Fibroblast of skin of right biceps (primary cell): ENCODE measurements at places on chromosomes 7 and 10.

GRCh38 chr10:120883071-120883470 is 31.9 kb downstream of the WDR11 start:
- no peak for DNase-seq

GRCh38 chr10:121696854-121697253 is 98.6 kb upstream of the FGFR2 start:
- no peak for DNase-seq

DNA sequence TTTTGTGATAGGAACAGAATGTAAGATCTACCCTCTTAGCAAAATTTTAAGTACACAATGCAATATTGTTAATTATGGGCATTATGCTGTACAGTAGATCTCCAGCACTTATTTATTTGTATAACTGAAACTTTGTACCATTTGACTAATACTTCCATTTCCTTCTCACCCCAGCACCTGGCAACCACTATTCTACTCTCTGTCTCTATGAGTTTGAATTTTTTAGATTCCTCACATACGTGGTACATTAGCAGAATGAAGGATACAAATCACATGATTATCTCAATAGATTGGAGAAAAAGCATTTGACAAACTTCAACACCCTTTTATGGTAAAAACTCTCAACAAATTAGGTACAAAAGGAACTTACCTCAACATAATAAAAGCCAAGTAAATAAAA is 90.3 kb upstream of the DLX6 start:
- no peak for DNase-seq

DNA sequence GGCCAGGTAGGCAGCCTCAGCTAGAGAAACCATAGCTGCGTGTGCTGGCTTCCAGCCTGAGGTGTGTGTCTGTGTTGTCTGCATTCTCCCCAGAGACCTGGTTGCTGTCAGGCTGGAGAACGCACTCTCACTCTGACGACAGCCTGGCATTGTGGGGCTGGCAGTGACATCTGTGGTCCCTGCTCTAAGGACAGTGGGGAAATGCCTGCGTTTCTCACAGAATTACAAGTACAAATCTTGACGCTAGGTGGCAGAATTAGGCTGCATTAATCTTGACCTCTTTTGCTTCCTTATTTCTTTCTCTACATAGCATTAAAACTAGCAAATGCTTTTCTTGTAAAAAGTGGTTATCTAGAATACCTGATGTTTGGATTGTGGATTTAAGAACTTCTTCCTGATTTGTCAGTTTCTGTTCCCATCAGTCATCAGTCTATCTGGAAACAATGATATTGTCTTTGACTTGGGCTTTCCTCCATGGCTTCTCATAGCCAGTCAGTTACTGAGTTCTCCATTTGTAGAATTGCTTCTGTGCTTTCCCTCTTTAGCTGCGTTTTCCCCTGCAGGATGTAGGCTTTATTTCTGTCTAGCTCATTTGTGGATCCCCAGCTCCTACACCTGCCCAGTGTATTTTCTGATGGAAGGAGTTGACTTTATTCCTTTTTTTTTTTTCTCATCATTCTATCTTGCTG is 86.0 kb downstream of the FANK1 start:
- peak; percentile 75 for DNase-seq

DNA sequence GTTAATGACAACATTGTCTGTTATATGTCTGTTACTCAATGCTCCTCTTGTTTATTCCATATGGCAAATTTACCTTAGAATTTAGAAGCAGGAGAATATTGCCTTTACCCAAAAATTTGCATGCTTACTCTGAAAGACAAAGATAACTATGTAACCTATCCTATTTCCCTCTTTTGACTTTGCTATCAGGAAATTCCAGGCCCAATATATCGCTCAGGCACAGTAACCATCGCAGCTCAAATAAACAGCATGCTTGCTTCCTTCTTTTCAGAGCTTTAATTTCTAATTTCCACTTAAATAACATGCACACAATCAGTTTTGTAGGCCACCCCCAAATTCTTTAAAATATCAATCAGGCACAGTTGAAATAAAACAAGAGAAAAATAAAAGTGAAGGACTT is 57.8 kb downstream of the EBLN1 start:
- DNase-seq: no peak

DNA sequence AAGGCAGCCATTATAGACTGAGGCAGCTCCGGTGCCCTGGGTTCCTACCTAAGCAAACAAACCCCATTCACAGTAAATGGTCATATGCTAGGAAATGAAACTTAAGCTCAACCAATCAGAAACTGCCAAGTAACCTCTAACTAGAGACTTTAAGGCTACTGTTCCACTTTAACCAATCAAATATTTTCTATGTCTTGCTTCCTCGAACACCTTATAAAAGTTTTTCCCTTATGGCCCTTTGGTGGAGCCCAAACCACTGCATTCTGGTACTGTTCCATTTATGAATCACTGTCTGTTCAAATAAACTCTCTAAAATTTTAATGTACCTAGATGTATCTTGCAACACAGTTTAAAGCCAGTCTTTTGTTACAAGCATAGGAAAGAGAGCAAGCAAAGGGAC is 361.1 kb downstream of the HGF start:
- no peak for DNase-seq

- no peak for DNase-seq
Measured at GRCh38 chr7:139061416-139061815, 25.6 kb upstream of the ZC3HAV1L start.

DNA sequence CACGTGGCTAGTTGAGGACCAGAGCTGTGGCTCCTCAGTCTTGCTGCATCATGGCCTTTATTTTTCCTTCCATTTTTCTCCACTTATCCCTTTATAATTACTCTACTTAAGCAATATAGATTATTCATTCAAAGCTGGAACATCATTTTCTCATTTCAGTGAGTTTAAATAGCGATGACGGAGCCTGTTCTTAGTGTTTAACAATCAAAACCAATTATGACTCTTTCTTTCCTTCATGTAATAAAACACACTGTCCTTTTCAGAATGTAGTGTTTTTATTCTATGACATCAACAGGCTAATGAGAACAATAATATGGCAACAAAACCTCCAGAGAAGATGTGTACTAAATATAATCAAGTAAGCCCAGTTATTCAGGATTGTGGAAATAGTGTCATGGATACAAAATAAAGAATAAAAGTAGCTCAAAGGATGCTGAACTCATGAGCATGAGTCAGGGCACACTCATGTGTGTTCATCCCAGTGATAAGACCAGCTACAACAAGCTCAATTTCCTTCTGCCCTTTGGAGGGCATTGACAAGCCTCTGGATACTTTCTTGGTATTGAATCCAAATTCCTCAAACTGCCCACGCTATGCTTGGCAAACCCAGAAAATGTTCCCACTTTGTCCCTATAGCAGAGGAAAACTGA is 188.4 kb downstream of the CYP26A1 start:
- DNase-seq: peak; percentile 7

GRCh38 chr7:138756591-138757242 is 41.1 kb upstream of the TMEM213 start:
- DNase-seq: no peak

- DNase-seq: no peak
Measured at GRCh38 chr10:4615042-4615441, 211.0 kb upstream of the AKR1E2 start.

DNA sequence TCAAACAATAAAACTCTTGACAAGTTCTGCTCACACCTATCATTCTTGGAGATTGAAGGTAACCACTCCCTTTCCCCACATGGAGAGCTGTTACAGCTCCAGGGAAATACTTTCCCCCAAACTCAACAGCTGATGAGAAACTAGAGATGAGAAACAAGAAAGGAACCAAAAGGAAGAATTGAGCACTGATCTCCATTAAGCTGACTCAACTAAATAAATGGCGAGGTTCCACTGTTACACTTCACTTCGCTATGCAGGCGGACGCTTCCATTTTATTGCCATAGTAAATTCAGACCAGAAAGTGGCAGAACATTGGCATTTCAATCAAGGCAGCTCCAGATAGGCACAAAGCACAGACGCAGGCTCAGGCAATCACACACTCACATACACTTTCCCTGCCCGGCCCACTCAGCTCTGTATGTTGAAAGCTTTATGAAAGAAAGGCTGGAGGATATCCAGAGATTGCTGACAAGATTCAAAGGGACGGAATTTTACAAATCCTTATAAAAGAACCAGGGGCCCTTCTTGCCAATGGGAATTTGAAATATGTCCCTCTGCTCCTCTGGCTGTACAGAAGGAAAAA is 11.5 kb upstream of the YAE1 start:
- DNase-seq: peak; percentile 54

DNA sequence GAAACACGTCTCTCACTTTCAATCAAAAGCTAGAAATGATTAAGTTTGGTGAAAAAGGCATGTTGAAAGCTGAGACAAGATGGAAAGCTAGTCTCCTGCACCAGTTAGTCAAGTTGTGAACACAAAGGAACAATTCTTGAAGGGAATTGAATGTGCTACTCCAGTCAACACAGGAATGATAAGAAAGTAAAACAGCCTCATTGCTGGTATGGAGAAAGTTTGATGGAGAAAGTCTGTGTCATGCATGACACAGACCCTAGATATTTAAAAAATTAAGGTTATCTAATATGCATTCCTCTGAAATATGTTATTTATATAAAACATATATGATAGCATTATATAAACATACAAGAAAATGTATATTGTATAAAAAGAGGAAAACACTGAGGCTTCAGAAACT is 699.4 kb upstream of the FZD8 start:
- DNase-seq: peak; percentile 52

- DNase-seq: no peak
Measured at GRCh38 chr7:66523409-66523808, 105.3 kb upstream of the KCTD7 start.

DNA sequence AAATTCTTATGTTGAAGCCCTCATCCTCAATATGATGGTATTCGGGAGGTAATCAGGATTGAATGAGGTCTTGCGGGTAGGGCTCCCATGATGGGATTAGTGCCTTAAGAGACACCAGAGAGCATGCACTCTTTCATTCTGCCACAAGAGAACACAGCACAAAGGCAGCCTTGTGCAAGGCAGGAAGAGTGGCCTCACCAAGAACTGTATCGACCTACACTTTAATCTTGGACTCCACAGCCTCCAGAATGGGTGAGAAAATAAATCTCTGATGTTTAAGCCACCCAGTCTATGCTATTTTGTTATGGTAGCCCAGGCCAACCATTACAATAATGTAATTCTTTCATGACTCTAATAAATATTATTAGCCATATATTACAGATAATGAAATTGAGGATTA is 8.4 kb downstream of the SEM1 start:
- no peak for DNase-seq

- no peak for DNase-seq
Measured at GRCh38 chr7:69656077-69656476, 57.8 kb downstream of the AUTS2 start.

DNA sequence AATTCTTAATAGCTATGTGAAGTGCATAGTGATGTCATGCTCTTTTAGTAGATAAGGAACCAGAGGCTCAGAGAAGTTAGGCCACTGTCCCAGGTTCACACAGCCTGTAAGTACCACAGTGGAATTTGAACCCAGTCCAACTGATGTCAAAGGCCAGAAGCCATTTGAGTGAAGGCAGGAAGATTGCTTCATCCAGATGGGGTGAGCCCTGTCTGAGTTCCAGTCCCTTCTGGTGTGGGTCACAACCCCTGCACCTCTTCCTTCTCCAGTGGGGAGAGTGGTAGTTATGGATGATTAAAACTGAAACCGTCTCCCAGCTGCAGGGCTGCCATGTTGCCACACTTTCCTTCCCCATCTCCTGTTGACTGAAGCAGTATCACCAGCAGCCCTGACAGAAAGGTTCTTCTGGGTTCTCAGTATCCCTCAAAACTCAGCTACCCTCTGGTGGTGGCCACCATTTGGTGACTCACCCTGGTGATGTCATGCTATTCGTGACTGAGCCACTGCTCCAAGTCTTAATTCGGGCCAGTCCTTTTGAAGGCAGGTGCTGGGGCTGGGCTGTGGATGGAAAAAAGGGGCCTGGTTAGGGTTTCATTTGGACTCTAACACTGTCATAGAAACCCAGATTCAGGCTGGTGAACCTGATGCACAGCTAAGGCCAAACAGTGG is 1.5 kb upstream of the C10orf95 start:
- peak; percentile 70 for DNase-seq

GRCh38 chr10:32971536-32972091 is 13.6 kb upstream of the ITGB1 start:
- no peak for DNase-seq

- DNase-seq: no peak
Measured at GRCh38 chr10:118662228-118663035, 67.0 kb upstream of the PRLHR start.

DNA sequence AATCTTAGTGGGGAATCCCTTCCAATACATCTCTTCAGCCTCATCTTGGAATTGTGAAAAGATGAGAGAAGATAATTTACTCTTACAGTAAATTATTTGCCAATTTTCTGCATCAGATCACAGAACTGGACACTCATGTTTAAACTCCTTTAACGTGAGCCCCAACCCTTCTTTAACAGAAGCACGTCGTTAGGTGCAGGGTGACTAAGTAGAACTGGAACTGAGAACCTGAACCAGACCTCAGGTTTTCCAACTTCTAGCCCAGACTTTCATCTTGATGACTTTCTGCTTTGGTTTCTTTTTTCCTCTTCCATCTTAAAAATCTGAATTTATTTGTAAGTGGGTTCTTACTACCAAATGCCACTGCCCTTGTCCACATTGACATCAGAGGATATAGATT is 57.2 kb upstream of the LYZL2 start:
- DNase-seq: no peak

- peak; percentile 78 for DNase-seq
Measured at GRCh38 chr7:39609113-39609934, 14.0 kb upstream of the RALA start.

DNA sequence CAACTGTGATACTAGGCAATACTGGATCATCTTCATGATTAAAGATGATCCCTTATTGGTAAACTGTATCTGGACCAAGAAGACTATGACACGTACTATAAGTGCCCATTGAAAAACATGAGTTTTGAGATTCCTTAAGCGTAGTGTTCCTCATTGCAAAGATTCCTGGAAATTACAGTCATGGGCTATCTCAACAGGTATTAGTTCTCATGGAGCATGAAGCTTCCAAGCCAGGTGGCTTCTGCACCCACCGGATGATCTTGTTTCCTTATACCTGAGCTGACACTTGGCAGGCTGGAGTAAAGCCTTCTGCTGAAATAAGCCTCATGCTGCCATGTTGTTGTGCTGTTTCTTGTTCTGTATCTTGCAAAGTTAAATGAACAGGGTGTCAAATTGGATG is 8.6 kb upstream of the PRR15 start:
- DNase-seq: no peak

DNA sequence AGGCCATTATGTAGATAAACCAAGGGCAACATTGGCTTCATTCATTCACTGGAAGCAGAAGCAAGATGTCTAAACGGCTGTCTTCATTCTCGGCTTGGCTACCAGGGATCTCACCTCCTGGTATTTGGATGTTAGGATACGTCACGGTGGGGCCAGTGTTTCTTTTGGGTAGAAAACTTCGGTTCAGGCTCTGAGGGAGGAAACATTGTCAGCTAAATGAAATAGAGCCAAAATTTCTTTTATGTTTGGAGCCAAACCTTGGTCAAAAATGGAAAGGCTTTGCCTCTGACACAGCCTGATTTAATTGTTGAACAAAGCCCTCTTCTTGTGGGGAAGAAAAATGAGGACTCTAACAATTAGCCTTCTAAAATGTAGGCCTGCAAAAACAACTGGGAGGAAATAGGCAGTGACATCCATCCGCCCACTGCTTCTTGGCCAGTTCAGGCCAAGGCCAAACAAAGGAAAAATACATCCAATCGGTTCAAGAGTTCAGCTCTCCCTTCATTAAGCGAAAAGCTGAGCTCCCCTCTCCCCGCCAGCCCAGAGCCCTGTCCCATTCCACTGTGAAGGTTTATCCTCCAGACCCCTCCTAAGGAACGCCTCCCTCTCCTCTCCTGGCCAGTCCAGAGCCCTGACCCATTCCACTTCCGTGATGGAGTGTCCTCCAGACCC is 44.4 kb downstream of the PFKFB3 start:
- DNase-seq: no peak

GRCh38 chr7:18614841-18615240 is 119.3 kb downstream of the HDAC9 start:
- DNase-seq: no peak
